SW 1271 (cell line): ENCODE measurements at places on chromosomes 13 and 19.
A peak's percentile ranks its signal among the peaks of the same experiment; 100 is the strongest.

DNA sequence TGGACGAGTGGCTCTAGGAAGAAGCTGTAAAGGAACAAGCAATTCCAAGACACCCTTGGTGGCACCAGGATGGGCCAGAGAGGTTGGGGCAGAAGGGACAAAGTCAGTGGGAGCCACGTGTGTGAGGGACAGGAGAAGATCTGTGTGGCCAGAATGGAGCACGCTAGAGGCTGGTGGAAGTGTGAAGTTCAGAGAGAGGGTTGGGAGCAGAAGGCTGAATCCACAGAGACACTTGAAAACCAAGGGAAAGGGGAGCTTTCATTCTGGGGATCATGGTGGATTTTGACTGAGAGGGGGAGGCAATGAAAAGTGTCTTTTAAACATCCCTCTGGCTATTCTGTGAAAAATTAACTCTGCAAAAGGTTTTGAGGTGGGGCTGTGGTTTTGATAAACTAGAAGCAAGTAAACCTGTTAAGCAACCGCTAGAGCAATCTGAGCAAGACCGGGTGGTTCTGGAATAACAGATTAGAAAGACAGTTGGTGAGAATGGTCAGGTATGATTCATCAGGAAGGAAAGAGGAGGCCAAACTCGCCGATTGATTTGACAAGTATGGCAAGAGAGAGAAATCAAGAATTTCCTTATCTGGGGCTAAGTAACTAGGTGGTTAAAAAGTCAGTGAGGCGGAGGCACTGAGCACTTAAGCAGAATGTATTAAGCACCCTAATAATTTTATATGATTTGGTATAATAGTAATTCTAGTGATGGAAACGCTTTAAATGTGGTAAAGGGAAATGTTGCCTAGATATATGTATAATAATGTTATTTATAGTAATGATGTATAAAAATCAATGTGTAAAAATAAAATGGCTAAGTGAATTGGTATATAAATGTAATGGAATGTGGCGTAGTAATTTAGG is 140.0 kb downstream of the MYO16 start:
- no peak for DNase-seq

- no peak for DNase-seq
Measured at GRCh38 chr13:27411341-27411740, 13.1 kb upstream of the GTF3A start.

DNA sequence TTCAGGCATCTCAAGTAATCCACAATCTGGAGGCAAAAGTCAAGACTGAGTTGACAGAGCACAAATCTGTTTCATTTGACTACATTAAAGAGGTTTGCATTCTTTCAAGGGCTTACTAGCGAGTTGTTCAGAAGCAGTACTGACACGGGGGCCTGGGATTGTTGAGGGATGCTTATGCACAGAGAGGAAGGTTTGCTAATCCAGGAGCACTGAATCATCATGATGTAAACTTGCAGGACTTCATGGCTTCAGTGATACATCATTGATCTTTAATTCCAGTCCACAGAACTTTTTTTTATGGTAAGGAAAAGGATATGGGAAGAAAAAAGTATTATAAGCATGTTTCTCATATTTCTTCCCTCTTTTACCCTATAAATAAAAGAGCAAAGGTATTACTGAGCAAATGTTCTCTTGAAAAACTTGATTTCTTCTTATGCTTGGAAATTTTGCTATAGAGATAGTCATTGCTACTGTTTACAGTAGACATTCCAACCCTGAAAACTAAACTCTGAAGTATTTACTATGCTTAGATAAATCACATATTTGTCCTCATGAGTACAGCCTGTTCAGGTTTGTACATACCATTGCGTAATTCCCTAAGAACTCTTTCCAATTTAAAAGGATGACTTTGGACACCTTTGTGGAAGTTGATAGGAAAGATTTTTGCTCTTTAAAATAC is 65.8 kb upstream of the KPNA3 start:
- DNase-seq, result peak; percentile 32

GRCh38 chr13:108609353-108609752 is 20.1 kb upstream of the MYO16 start:
- no peak for DNase-seq

DNA sequence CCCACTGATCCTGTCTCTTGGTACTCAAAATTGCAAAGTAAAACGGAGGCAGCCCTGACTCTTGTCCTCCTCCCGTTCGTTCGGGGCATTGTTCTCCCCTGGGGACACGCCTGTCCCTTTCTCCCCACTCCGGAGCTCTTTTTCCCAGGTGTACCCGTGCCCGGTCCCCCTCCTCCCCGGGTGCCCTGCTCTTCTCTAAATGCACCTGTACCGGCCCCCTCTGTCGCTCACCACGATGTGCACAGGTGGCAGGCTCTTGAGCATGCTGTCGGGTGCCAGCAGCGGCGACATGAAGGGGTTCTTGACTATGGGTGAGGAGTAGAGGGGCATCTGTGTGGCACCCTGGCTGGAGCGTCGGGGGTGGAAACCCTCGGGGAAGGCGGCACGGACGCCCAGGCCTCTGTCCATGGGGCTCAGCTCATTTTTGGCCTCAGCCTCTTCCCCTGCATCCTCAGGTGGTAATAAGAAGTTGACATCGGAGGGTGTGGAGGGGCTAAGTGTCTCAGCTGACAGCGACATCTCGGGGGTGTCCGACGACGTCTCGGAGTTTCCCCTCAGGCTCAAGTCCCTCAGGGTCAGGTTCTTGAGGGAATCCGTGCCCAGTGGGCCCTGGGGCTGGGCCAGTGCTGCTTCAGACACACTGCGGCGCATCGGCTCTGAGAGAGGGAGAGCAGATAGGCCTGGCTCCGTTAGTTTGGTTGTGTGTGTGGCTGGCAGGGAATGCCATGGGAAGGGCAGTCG is 12.4 kb upstream of the CNFN start:
- no peak for DNase-seq

- no peak for DNase-seq
Measured at GRCh38 chr13:65860306-65860705, 1369.8 kb downstream of the PCDH9 start.
